ENCODE measurements at places on chromosomes 7 and 10. TPM values are rescaled to one million over a fixed set of nuclear protein-coding genes. Genes with fewer than 3 reads are reported as not detected.

CEP55 gene
- polyA plus RNA-seq, result 17.7 TPM

C1QL3 gene
- polyA plus RNA-seq, result 0.03 TPM

ITGB1 gene
- polyA plus RNA-seq, result 1,030 TPM

CALN1 gene
- polyA plus RNA-seq, result not detected

DNA sequence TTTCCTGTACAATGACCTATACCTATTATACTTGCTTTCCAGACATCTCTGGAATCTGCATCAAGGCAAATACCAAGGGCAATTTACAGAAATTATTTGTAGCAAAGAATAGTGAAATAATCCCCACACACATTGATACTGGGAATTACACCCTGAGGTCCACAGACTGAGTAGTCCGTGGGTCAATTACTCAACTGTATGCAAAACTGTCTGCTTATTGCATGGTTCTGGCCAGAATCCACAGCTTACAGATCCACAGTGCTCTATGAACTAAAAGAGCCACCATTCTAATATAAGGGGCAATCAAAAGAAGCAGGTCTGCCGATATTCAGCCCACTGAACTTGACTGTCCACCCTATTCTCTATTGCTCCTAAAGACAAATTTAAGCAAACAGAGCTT, 5.7 kb downstream of the CHCHD3 start:
- no peak for DNase-seq

DNA sequence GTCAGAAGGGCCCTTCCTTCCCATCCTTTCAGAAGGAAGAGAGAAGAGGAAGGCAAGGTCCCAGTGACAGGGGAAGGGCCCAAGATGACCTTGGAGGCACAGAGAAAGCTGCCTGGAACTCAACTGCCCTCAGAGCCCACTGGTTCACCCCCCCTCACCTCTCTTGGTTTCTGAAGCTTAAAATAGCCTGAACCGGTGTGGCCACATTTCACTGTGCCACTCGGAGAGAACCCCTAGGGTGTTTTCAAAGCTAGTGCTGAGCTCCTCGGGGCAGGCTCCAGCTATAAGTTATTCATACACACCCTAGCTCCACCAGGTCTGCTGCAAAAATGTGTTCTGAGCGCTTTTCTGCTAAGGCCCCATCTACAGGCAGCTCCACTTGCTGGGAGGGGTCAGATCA, 60.9 kb upstream of the ADRB1 start:
- DNase-seq, result no peak

Measured in keratinocyte (primary cell).